T47D (cell line): ENCODE measurements at places on chromosomes 11 and 22.
A peak's percentile ranks its signal among the peaks of the same experiment; 100 is the strongest.

DNA sequence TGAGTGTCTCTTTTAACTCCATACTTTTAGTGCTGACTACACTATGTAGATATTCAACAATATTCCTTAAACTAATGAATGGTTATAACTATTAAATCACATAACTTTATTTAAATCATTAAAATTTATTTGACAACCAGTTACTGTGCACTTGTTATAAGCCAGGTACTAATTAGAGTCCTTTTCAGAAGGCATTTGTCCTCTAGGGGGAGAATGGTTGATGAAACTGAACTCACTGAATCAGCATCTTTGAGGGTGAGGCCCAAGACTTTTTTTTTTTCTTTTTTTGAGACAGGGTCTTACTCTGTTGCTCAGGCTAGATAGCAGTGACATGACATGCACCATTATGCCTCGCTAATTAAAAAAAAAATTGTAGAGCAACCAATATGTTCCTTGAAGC lies 515.6 kb upstream of the CCDC90B start:
- no peak for DNase-seq

GRCh38 chr11:31824879-31825837 lies 14.0 kb upstream of the PAX6 start:
- DNase-seq = no peak

GRCh38 chr22:38016182-38017151 lies 32.1 kb upstream of the SOX10 start:
- DNase-seq = peak; percentile 73

- DNase-seq = no peak
Observed at GRCh38 chr11:112404112-112404511, 143.5 kb upstream of the PLET1 start.
